Activated CD4-positive, alpha-beta T cell treated with anti-CD3 and anti-CD28 coated beads for 36 hours (primary cell): ENCODE measurements at places on chromosomes 4 and X. TPM values are rescaled to one million over a fixed set of nuclear protein-coding genes. Genes with fewer than 3 reads are reported as not detected.

DNA sequence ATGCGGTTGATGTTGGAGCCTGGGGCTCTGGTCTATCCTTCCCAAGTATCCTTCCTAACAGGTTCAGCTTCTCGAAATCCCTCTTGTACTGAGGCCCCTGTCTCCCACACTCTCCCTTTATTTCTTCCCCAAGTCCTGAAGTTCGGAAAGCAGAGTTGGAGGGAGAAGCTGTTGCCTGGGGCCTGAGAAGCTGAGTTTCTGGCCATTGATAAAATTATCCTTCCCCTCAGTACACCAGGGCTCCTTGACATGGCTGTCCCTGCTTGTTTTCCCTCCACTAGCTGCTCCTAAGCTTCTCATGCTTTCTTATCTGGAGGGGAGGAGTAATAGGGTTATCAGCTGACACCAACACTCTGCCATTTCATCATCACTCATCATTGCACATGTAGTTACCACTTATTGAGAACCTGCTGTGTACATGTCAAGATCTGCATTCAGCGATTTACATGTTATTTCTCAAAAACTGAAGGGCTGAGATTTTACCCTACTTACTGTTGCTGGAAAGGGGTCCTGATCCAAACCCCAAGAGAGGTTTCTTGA lies 58.0 kb downstream of the FUNDC1 start:
- H3K4me1 ChIP-seq: no peaks in the 10 kb centered on the region
- no peak overlapping the region for H3K27ac ChIP-seq
- DNase-seq: no peak
- H3K36me3 ChIP-seq: no peaks in the 10 kb centered on the region
- H3K27me3 ChIP-seq: no peaks in the 10 kb centered on the region
- H3K4me3 ChIP-seq: no peak overlapping the region

TEX11 gene
- not detected for total RNA-seq

TLR10 gene
- not detected for total RNA-seq

FATE1 gene
- not detected for total RNA-seq

GRCh38 chr4:154406018-154406795 lies 85.4 kb downstream of the DCHS2 start:
- no peak overlapping the region for H3K27ac ChIP-seq
- H3K4me3 ChIP-seq: no peak overlapping the region
- peaks cover 15% of the 10 kb centered on the region for H3K27me3 ChIP-seq
- H3K36me3 ChIP-seq: no peaks in the 10 kb centered on the region

GRCh38 chrX:11899091-11899490 lies 141.1 kb downstream of the MSL3 start:
- H3K27ac ChIP-seq: no peak overlapping the region
- no peaks in the 10 kb centered on the region for H3K4me1 ChIP-seq
- no peaks in the 10 kb centered on the region for H3K36me3 ChIP-seq
- H3K27me3 ChIP-seq: peaks cover 4% of the 10 kb centered on the region

DNA sequence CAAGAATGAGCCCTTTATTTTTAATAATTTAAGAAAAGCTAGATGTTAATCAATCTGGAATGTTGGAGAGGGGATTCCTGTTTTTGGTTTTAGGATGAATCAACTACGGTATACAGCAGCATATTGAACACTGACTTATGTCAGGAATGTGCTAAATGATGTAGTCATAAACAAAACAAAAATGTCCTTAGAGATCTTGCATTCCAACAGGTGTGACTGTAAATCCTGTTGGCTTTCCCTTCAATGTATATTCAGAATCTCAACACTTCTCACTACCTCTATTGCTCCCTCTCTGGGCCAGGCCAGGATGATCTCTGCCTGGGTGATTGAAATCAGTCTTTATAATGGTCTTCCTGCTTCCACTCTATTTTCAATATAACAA lies 37.8 kb upstream of the BDH2 start:
- H3K27me3 ChIP-seq: no peaks in the 10 kb centered on the region
- DNase-seq: no peak
- H3K27ac ChIP-seq: no peak overlapping the region
- no peak overlapping the region for H3K4me3 ChIP-seq
- H3K4me1 ChIP-seq: peaks cover 8% of the 10 kb centered on the region

DNA sequence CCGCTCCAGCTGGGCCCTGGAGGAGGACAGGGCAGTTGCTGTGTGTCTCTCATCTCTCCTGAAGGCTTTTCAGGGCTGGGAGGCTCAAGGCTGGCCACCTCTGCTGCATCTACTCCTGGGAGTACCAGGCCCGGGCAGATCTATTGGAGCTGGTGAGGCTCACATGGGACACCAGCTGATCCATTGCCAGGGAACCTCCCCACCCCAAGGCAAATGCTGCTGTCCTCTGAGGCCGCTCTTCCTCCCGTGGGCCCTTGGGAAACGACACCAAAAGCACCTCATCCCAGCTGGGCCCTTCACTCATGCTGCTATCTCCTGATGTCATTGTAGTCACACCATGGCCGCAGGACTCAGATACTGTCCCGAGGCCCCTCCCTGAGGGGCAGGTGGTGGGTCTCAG lies 3.6 kb downstream of the UBL4A start:
- peaks cover 8% of the 10 kb centered on the region for H3K36me3 ChIP-seq
- H3K4me1 ChIP-seq: peaks cover 25% of the 10 kb centered on the region
- no peak overlapping the region for H3K27ac ChIP-seq
- no peak overlapping the region for H3K4me3 ChIP-seq

ALB gene
- total RNA-seq: not detected

- H3K36me3 ChIP-seq: no peaks in the 10 kb centered on the region
- H3K4me1 ChIP-seq: no peaks in the 10 kb centered on the region
- H3K27me3 ChIP-seq: peaks cover 2% of the 10 kb centered on the region
- H3K4me3 ChIP-seq: no peak overlapping the region
- DNase-seq: no peak
- H3K27ac ChIP-seq: no peak overlapping the region
Observed at GRCh38 chrX:11609109-11609508, 56.6 kb downstream of the ARHGAP6 start.

GRCh38 chrX:125439194-125439849 lies 119.7 kb downstream of the TEX13C start:
- H3K27ac ChIP-seq: no peak overlapping the region
- H3K4me1 ChIP-seq: no peaks in the 10 kb centered on the region
- no peaks in the 10 kb centered on the region for H3K27me3 ChIP-seq
- H3K36me3 ChIP-seq: no peaks in the 10 kb centered on the region
- no peak overlapping the region for H3K4me3 ChIP-seq

DNA sequence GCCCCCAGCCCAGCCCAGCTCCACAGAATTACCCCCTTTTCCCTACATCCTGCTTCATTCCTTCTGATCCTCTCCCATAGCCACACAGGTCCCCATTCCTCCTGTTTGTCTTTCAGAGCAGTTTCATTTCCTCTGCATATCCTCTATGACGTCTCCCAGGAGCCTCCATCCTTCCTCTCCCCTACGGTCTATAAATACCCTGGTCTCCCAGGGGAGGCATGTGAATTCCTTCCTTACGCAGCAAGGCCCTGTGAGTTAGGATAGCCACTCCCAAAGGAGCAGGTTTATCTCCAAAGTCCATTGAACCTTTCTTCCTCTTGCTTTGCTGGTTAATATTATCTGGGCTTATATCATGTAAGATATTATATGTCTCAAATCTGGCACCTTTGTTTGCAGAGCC lies 8.4 kb upstream of the APLN start:
- no peak overlapping the region for H3K27ac ChIP-seq
- no peaks in the 10 kb centered on the region for H3K27me3 ChIP-seq
- no peak overlapping the region for H3K4me3 ChIP-seq
- H3K36me3 ChIP-seq: no peaks in the 10 kb centered on the region

DNA sequence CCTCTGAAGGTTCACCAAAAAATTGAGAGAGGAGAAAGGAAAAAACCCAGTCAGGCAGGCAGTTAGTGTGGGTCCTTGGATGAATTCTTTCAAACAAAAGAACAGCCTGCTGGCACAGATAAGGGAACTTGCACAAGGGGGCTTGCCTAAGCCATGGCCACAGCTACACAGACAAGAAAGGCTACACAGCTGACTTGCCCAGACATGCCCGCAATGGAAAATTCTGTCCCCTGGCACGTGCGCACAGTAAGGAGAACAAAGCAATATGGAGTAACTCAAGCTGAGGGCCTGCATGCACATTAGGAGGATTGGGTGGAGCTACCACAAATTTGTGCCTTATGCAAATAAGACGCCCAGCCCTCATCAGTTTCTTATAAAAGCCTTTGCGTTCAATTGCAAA lies 512.5 kb upstream of the HTR2C start:
- no peak overlapping the region for H3K4me3 ChIP-seq
- DNase-seq: no peak
- no peaks in the 10 kb centered on the region for H3K4me1 ChIP-seq
- H3K27me3 ChIP-seq: no peaks in the 10 kb centered on the region

ATP1B4 gene
- not detected for total RNA-seq

JAKMIP1 gene
- total RNA-seq: 3.1 TPM

DNA sequence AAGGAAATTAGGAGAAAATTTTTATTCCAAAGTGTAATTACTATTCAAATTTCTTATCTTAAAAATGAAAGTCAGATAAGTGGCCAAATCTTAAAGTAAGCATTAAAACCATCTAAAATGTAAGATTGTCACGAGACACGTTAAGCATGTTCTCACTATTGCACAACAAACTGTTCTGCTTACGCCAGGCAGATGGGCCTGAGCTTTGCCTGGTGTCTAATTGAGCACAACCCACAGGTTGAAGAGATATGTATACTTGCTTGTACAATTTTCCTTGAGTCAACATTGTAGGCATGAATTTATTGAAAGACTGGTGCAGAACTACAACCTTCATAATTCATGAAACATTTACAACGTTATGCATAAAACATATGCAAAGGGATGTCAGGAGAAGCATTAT lies 3.9 kb downstream of the RNF128 start:
- H3K4me1 ChIP-seq: peaks cover 3% of the 10 kb centered on the region
- no peaks in the 10 kb centered on the region for H3K36me3 ChIP-seq
- no peak overlapping the region for H3K27ac ChIP-seq
- H3K4me3 ChIP-seq: no peak overlapping the region
- no peak for DNase-seq

GRCh38 chrX:148562846-148563245 lies 62.4 kb downstream of the AFF2 start:
- H3K27ac ChIP-seq: no peak overlapping the region
- peaks cover 9% of the 10 kb centered on the region for H3K4me1 ChIP-seq
- no peak overlapping the region for H3K4me3 ChIP-seq
- no peak for DNase-seq

- H3K27me3 ChIP-seq: peaks cover under 1% of the 10 kb centered on the region
- no peak overlapping the region for H3K4me3 ChIP-seq
- no peaks in the 10 kb centered on the region for H3K4me1 ChIP-seq
- H3K36me3 ChIP-seq: no peaks in the 10 kb centered on the region
Observed at GRCh38 chr4:76780781-76781697, 116.9 kb downstream of the SOWAHB start.

TRIM61 gene
- 1.2 TPM for total RNA-seq

DNA sequence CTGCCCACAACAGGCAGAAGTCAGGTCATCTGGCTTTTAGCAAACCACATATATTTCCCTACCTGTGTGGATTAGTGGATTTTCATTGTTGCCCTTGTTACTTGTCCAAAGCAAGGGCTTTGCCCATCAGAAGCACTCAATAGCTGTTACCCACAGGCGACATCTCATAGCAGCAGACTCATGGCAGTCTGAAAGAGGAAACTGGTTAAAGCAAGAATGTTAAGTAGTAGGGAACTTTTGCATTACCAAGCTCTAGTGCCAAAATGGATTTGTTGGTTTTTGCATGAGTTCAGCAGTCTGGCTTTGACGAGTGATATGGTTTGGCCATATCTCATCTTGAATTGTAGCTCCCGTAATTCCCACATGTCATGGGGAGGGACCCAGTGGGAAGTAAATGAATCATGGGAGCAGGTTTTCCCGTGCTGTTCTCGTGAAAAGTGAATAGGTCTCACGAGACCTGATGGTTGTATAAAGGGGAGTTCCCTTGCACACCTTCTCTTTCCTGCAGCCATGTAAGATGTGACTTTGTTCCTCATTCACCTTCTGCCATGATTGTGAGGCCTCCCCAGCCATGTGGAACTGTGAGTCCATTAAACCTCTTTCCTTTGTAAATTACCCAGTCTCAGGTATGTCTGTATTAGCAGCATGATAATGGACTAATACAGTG lies 107.9 kb downstream of the GPR143 start:
- no peak for DNase-seq
- peaks cover 10% of the 10 kb centered on the region for H3K36me3 ChIP-seq
- H3K27ac ChIP-seq: no peak overlapping the region
- H3K4me1 ChIP-seq: no peaks in the 10 kb centered on the region
